ENCODE measurements at places on chromosomes 12 and 14.

DNA sequence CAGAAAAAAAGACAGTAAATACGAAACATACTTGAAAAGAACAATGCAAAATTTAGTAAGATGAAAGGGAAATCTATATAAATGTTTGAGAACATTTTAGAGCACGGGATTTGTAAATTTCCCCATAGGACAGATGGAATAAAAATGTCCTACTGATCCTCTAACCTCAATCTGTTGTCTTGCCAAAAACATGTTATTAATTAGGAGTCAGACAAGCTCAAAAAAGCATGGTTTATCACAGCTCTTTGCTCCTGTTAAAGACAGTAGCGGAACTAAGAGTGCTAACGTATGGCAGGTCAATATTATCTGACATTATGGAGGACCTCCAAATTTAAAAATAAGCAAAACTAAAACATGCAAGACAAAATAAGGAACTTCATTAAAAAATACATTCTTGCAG lies 12.9 kb downstream of the GMFB start:
- no peak for DNase-seq

DNA sequence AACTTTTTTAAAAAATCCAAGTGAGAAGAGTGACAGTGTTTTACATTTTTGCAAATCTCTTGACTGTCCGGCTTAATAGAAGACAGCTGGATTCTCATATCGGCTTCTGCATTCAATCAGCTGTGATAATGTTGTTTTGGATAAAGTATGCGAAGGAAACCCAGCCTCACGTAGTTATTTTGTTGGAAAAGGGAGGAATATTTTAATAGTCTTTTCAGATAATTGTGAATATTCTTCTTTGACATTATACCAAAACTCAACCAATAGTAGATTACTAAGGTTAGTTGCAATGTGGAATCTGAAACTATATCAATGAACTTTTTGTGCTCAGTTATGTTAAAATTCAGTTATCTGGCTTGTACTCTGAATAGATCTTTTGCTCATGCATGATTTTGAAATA lies 276.5 kb downstream of the ZFP36L1 start:
- no peak for DNase-seq

- no peak for DNase-seq
These were observed 11.0 kb downstream of the SPTLC2 start for GRCh38 chr14:77605392-77605972.

DNA sequence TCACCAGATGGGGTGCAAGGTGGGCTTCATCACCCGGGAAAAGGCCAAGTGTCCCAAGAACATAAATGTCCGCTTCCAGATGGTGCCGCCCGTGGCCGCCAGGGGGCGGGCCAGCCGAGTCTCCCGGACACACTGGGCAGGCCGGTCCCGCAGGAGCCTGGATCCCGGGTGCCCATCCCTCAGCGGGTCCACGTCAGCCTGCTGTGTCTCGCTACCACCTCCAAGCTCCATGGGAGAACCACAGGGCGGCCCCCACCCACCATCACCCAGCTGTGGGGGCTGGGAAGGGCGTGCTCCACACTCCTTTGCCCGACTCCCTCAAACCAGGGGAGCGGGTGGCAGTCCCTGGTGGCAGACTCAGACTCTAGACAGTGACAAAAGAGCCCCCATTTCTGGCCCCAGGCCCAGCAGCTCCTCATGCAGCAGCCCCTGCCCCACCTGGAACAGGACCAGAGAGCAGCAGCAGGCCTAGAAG lies 22.0 kb upstream of the NUDT14 start:
- DNase-seq = peak; percentile 62

DNA sequence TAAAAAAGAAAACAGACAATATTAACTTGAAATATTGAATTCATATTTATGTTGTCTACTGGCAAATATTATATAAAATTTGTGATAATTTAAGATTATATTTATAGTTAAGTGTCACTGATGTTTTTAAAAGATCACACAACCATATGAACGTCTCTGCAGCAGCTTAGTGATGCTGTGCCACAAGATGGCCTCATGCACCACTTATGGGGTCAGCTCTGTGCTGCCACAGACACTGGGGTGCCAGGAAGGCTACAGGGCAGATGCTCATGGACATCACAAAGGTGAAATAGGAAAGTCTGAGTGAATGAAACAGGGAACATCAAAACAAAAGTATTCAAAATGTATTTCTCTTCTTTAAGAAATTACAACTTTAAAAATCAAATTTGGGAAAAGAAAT lies 13.1 kb downstream of the ATXN3 start:
- DNase-seq = no peak

GRCh38 chr12:130240831-130241590 lies 78.7 kb downstream of the FZD10 start:
- DNase-seq = no peak

Measured in activated CD4-positive, alpha-beta T cell treated with anti-CD3 and anti-CD28 coated beads, Interleukin-2, amount 10 ng/mL, durations not matched to agents 7 days and 5 days (primary cell).